ENCODE measurements at places on chromosomes 11 and 22. TPM values are rescaled to one million over a fixed set of nuclear protein-coding genes. Genes with fewer than 3 reads are reported as not detected.
A peak's percentile ranks its signal among the peaks of the same experiment; 100 is the strongest.

The AGBL2 gene
- total RNA-seq: 8.8 TPM

The NXPE4 gene
- not detected for total RNA-seq

The TEX12 gene
- total RNA-seq: not detected

The C1QTNF5 gene
- total RNA-seq: not detected

GRCh38 chr11:86151174-86152005 lies 82.5 kb upstream of the PICALM start:
- DNase-seq: no peak

DNA sequence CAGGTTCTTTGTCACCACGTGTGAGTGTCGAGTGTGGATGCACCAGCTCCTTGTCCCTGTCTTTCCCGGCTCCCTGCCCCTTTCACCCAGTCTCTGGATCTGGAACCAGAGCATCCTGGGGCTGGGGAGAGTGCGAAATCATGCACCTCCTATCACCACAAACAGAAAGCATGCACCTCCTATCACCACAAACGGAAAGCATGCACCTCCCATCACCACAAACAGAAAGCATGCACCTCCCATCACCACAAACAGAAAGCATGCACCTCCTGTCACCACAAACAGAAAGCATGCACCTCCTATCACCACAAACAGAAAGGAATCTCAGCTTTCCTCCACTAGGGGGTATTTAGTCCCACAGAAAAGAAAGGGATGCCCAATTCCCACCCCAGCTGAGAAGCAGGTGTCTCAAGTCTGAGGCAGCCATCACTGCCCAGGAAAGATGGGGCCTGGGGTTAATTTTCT lies 5.9 kb upstream of the GLB1L3 start:
- DNase-seq: no peak

GRCh38 chr11:526192-526591 lies 9.2 kb downstream of the HRAS start:
- DNase-seq: no peak

- DNase-seq: no peak
These were observed 440.1 kb downstream of the MIAT start for GRCh38 chr22:27097506-27097905.

- no peak for DNase-seq
These were observed 3.9 kb downstream of the ENDOD1 start for GRCh38 chr11:95093548-95093947.

DNA sequence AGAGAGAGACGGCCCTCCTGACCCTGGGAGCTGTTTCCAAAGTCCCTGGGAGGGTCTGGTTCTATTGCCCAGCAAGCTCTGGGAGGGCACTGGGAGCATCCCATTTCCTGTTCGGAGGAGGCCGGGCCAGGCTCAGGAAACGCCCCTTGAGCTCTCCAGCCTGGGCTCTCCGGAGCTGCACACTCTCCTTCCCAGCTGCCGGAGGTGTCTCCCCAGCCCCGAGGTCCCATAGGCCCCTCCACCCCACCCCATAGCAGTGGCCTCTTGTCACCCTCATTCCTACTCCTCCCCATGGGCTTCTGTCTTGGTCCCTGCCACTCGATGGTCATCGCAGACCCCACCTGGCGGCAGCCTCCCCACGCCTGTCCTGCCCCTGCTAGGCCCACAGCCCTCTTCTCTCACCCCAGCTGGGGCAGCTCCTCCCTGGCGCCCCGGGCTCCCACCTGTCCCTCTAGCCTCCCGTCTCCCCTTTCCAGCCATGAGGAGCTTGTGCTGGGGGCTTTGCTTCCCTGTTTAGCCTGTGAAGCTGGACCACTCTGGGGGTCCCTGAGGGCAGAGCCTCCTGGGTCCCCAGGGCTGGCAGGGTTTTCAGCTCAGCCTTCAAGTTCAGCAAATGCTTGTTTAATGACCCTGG lies 2.8 kb downstream of the TSPAN32 start:
- DNase-seq: no peak

DNA sequence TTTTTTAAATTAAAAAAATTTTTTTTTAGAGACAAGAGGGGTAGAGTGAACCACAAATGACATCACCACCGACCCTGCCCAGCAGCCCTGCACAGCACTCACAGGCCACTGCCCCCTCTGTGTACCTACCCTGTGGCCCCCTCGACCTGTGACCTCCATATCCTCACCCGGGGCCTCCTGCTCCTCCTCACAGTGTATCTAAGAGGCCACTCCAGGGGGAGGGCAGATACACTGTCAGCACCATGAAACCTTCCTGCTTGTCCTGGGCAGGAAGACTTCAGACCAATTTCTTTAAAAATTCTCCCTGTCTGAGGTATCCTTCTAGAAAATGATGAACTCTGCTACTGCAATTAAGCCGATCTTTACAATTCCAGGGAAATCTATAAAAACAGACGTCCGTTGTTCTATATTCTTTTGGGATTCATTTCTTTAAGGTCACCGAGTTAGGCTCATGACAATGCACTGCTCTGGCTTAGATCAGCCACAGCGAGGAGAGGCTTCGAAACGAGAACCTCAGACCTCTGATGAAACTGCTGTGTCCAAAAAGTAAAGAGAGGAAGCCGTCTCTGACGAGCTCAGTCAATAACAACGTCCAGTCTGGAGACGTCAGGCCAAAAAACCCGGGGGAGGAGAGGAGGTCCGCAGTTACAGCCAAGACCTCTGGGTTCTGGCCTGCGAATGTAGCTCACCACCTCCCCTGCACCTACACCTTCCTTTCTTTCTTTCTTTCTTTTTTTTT lies 17.5 kb downstream of the NFAM1 start:
- no peak for DNase-seq

- no peak for DNase-seq
These were observed 26.8 kb downstream of the MYH9 start for GRCh38 chr22:36360871-36361383.

GRCh38 chr22:22903355-22903777 lies 15.8 kb downstream of the IGLL5 start:
- DNase-seq: no peak

GRCh38 chr22:27212617-27213177 lies 555.3 kb downstream of the MIAT start:
- DNase-seq: no peak

- peak; percentile 17 for DNase-seq
These were observed 568 bp downstream of the ALG8 start for GRCh38 chr11:78138694-78139421.

All from T-cell (primary cell).